ENCODE measurements at places on chromosomes 1 and 21.

- peak; percentile 60 for DNase-seq
Observed at GRCh38 chr1:36411674-36412648, 14.3 kb upstream of the LSM10 start.

GRCh38 chr1:31666263-31666963, 21.7 kb upstream of the PEF1 start:
- DNase-seq = no peak

GRCh38 chr1:29365906-29366670, 129.8 kb downstream of the PTPRU start:
- no peak for DNase-seq

GRCh38 chr1:41053316-41053715, 31.8 kb upstream of the SLFNL1 start:
- DNase-seq = no peak

DNA sequence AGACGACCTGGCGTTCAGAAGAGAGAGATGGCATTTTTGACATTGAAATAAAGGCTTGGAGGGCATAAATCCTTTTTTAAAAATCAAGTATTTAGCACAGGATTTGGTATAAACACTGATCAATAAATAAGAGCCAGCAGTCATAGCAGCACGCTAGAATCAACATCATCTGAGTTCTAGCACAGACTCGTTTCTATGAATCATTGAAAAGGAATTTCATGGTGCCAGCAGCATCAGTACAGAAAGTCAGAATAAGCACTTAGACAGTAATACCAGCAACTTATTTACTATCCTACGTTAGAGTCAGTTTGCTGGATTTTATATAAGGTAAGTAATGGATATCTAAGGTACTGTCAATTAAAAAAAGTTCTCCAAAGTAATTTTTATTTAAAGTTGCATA, 119.3 kb downstream of the HLCS start:
- no peak for DNase-seq

GRCh38 chr1:242743983-242744780, 219.7 kb upstream of the PLD5 start:
- DNase-seq = no peak

- DNase-seq = no peak
Observed at GRCh38 chr1:174940646-174941175, 59.0 kb upstream of the CACYBP start.

- no peak for DNase-seq
Observed at GRCh38 chr1:12473596-12474362, 144.2 kb downstream of the DHRS3 start.

DNA sequence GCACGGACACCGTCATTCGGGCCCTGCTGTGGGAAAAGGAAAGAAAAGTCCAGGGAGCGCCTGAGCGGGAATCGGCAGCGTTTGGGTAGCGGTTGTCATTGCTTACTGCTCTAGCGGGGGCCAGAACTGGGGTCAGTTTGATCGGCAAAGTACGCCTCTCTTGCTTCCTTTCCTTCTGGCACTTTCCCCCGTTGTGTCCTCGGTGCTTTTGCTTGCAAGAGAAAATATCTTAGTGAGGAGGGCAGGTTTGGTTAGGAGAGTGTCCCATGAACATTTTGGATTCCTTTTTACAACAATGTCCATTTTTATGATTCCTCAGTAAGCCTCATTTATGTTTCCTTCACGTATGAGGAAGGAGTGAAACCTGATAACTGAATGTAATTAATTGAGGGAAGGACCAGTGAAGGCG, 670 bp downstream of the ST3GAL3 start:
- no peak for DNase-seq

- no peak for DNase-seq
Observed at GRCh38 chr1:180849031-180849775, 63.5 kb upstream of the KIAA1614 start.

- DNase-seq = no peak
Observed at GRCh38 chr1:94746635-94747525, 73.3 kb upstream of the SLC44A3 start.

GRCh38 chr1:38444311-38444710, 397.7 kb upstream of the POU3F1 start:
- DNase-seq = no peak

Data from CD4-positive, alpha-beta T cell treated with Interleukin-12 subunit alpha and Interleukin-12 subunit beta, for 1 hour (primary cell).